ENCODE measurements at places on chromosomes 7 and 10. TPM values are rescaled to one million over a fixed set of nuclear protein-coding genes. Genes with fewer than 3 reads are reported as not detected.
A peak's percentile ranks its signal among the peaks of the same experiment; 100 is the strongest.

GRCh38 chr10:110860576-110861241 is 11.0 kb upstream of the PDCD4 start:
- no peaks in the 10 kb centered on the region for H3K36me3 ChIP-seq
- H3K27ac ChIP-seq, result no peak overlapping the region
- no peaks in the 10 kb centered on the region for H3K4me1 ChIP-seq
- no peak overlapping the region for H3K4me3 ChIP-seq

DNA sequence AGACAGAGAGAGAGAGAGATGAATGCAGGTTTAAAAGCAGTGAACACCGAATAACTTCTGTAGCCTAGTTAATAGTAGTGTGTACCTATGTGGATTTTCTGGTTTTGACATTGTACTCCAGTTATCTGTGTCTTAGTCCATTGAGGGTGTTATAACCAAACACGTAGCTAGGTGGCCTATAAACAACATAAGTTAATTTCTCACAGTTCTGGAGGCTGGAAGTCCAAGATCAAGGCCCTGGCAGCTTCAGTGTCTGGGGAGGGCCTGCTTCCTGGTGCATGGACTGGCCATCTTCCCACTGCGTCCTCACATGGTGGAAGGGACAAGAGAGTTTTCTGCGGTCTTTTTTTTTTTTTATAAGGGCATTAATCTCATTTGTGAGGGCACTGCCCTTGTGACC is 23.5 kb downstream of the AOC1 start:
- DNase-seq, result no peak
- H3K27me3 ChIP-seq, result no peaks in the 10 kb centered on the region
- H3K4me3 ChIP-seq, result no peak overlapping the region
- peaks cover 4% of the 10 kb centered on the region for H3K4me1 ChIP-seq

- H3K36me3 ChIP-seq, result no peaks in the 10 kb centered on the region
- no peak for DNase-seq
- no peaks in the 10 kb centered on the region for H3K27me3 ChIP-seq
- no peak overlapping the region for H3K4me3 ChIP-seq
Observed at GRCh38 chr10:117492504-117492903, 50.0 kb upstream of the EMX2 start.

Gene C10orf67
- not detected for total RNA-seq

Gene FEZF1
- total RNA-seq, result 2.3 TPM

GRCh38 chr10:17847585-17848296 is 38.6 kb downstream of the MRC1 start:
- H3K4me1 ChIP-seq, result peaks cover 10% of the 10 kb centered on the region
- no peaks in the 10 kb centered on the region for H3K36me3 ChIP-seq
- H3K27me3 ChIP-seq, result no peaks in the 10 kb centered on the region
- DNase-seq, result peak; percentile 56

Measured in GM23338 (cell line).